Heart right ventricle (tissue), 16 donors: ENCODE measurements at places on chromosomes 5 and 9.
A peak's percentile ranks its signal among the peaks of the same experiment; 100 is the strongest.

GRCh38 chr9:98989036-98990000, 45.6 kb downstream of the COL15A1 start:
- DNase-seq = peak; percentile 89

DNA sequence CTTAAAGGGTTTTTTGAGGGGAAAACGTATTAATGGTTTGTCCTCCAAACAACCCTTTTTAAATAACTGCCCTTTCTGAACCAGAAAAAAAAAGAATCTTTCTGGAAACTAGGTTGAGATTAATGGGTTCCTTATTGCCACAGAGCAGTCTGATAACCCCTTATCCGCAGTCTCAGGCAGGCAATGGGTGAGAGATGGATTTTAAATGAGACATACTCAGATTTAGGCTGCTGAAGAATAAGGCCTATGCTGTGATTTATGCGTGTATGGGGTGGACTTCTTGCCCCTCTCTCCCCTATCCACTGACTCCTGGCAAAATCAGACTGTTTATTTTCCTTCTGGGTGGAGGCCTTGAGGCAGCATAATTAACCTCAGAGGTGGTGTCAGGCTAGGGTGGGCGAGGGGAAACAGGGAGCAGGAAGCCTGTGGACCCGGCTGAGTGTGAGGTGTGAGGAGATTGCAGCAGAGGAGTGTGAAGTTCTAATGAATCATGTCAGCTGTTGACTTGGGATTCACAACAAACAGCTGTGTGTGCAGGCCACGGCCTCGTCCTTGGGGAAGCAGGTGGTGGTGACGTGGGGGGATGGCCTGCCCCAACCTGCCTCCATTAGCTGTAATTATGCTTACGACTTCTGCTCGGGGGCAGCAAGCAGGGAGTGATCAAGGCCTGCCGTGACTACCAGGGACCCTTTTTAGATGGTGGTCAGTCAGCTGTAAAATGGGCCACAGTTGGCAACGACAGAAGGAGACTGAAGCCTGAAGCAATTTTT, 196.4 kb downstream of the SEMA6A start:
- no peak for DNase-seq

DNA sequence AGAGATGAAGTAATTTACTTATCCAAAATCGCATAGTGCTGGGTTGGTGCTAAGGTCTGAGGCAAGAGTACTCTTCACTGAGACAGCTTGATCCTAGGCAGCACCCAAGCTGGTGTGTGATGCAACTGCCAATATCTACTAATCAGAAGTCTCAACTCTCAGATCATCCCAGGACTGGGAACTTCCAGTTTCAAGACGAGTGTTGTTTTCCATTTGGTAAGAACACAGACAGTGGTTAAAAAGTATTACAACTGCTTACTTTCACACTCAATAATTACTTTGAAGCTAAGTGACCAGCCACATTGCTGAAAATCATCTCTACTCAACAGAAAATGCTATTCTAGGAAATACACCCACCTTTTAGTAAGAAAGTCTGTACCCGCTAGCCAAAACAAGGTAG, 45.3 kb downstream of the FBXW11 start:
- no peak for DNase-seq

- no peak for DNase-seq
Observed at GRCh38 chr5:64963278-64963677, 194.5 kb downstream of the CWC27 start.

DNA sequence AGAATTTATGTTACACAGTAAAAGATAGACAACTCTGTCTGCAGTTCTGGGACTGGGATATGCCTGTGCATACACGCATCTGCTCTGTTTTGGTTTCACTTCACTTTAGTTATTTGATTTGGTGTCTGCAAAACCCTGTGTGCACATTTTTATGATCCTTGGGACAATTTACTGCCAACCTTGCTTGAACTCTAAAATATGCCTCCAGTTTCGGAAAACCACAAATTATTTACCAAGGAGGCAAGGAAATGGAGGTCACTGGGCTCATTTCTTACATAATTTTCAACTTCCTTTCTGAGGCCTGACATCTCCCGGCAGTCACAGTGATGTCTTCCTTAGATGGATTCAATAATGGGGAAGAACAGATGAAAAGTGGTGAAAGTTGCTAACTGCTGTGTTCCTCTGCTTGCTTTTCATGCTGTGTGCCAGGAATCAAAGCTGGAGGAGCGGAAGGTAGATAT, 61.2 kb upstream of the TAF11L2 start:
- DNase-seq = no peak

GRCh38 chr5:39132792-39133191, 58.6 kb upstream of the RICTOR start:
- DNase-seq = no peak

DNA sequence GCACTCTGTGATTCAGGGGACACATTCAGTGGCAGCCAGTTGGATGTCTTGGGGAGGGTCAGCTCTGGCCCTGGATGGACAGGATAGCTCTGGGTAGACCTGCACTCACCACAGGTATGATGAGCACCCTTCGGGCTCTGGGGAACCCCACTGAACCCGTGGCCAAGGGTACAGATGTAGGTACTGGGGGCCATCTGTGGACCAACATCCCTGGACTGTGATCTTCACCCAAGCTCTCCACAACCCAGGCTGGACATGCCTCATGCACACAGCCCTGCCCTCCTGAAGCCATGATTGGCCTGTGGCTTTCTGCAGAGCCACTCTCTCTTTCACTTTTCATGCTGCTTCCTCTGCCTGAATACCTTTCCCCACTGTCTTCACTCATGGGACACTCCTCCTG, 15.6 kb upstream of the ACSL6 start:
- DNase-seq = no peak

GRCh38 chr9:2958219-2958618, 114.3 kb upstream of the PUM3 start:
- DNase-seq = no peak

- DNase-seq = no peak
Observed at GRCh38 chr9:91047529-91047928, 245.9 kb downstream of the SYK start.

GRCh38 chr5:138186002-138186447, 7.1 kb downstream of the KIF20A start:
- no peak for DNase-seq
